Right kidney (tissue), 9 donors: ENCODE measurements at places on chromosomes 7 and 10.

DNA sequence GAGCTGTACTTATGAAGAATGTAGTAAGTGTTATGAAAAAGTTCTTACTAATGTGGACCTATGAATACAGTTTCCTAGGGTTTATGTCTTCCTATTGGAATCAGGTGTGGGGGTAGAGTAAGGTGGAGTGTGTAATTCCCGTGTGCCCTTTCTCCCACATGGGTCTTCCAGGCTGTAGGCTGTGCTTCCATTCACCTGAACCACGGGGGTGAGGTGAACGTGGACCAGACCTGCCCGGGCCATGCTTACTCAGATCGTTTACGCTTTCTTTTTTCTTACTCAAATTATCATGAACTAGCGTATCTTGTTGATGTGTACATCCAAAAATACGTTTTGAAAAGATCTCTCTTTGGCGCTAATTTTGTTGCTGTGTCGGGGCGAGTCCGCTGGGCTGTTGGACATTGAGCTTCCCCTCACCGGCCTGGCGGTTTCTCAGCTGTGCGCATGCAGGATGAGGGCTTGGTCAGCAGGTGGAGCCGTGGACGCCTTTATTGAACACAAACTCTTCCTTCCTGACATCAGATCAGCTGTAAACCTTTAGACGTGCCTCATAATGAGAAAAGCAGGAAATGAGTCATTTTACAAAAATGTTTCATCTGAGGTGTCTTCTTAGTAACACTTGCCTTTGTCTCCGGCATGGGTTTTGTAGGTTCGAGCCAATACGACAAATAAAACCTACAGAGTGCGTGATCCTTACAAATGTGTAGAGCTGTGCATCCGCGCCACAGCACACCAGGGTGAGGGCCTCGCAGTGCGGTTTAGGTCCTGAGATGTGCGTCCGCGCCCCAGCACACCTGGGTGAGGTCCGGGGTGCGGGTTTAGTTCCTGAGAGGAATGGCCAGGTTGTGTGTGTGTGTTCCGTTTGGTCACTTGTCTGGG lies 53.8 kb downstream of the WDR37 start:
- peak; percentile 44 for DNase-seq

DNA sequence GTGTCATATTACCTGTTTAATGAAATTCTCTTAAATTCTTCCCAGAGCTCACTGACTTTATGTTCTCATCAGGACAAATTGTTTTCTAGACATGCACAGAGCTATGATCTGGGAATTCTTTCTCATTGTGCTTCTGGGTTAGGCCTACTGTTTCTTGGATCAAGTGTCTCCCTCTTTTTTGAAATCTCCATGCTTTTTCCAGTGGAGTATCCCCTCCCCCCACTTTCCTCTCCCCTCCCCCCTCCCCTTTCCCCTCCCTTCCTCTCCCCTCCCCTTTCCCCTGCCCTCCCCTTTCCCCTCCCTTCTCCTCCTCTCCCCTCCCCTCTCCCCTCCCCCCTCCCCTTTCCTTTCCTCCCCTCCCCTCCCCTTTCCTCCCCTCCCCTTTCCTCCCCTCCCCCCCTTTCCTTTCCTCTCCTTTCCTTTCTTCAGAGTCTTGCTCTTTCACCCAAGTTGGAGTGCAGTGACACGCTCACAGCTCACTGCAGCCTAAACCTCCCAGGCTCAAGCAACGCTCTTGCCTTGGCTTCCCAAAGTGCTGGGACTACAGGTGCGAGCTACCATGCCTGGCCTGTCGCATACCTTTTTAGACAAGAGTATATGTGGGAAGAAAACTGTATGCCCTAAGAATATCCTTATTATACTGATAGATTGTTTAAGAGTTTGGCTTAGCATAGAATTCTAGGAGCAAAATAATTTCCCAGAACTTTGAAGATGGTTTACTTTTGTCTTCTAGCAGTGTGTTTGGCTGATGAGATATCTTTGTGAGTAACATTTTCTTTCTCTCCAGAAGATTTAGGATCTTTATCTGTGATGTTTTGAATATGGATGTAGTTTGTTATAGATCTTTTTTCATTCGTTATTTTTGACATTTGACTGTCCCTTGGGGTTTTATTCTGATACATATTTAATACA lies 2.5 kb downstream of the DYNC2I1 start:
- no peak for DNase-seq

GRCh38 chr10:3528271-3528670 lies 256.7 kb downstream of the KLF6 start:
- no peak for DNase-seq

GRCh38 chr10:77421591-77421990 lies 216.0 kb downstream of the KCNMA1 start:
- no peak for DNase-seq

DNA sequence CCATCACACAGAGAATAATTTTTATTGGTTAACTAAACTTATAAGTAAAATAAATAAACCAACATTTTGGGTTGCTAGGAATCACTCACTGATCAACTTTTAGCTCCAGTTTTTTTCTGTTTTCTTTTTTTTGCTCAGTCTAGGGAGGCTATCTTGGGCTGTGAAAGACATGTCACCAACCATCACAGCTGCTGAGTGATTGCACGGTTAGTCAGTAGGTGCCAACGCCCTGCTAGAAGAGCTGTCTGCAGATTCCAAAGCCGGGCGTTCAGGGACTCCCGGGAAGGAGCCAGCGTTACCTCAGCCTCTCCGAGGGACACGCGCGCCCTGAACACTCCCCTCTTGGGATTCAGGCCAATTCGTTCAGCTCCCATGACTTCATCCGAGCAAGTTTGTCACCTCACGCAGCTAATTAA lies 604 bp upstream of the STAM start:
- DNase-seq, result no peak

DNA sequence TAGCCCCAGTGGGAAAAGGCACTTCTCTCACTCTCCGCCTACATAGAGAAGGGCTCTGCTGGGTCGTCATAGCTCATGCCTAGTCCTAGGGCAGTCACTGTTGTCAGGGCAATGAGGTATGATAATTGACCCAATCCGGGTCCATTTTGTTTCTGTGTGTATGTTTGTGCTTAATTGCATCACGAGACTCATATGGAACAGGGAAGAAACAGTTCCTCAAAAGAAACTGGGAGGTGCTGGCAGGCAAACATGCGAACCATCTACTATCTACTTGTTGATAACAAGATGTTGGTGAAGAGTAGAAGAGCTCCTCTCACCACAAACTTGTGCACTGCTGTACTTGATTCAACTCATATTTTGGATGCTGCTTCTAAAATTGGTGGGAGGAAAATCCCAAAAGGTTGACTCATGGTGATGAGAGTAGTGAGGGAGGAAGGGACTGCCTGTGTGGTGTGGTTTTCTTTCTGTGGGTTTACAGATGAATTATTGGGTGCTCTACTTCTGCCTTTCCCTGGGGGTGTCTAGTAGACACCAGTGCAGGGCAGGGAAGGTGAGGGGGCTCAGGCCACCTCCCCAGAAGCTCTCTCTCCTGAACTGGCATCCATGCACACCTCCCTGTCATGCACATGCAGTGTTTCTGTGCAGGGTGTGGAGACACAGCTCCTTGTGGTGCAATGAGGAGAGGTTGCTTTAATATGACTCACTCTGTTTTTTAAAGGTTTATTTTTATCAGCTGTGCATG lies 29.4 kb downstream of the LSMEM1 start:
- no peak for DNase-seq

DNA sequence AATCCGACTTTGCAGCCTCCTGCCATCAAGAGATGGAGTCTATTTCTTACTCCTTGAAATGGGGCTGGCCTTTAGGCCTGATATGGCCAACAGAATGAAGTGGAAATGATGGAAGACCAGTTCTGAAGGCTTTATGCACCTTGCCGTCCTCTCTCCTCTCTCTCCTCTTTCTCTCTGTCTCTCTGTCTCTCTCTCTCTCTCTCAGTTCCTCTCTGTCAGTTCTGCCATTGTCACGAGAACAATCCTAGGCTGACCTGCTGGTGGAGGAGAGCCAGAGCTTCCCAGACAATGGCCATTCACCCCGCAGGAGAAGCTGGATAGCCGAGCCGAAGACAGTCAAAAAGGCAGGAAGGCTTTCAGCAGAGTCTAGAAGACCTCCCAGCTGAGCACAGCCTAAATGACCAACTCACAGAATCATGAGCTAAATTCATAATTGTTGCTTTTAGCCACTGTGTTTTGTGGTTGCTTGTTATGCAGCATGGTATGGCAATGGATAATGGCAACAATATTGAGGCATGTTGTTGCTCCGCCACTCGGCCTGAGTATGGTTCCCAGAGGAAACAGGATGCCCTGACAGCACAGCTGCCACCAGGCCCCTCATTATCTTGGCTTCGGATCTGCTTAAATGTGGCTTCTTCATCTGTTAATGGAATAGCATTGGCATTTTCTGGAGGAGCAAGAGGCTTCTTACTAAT lies 35.5 kb downstream of the FRMPD2 start:
- no peak for DNase-seq

GRCh38 chr10:15146366-15146765 lies 22.1 kb downstream of the NMT2 start:
- DNase-seq, result no peak
